ENCODE measurements at places on chromosomes 3 and 15.
A peak's percentile ranks its signal among the peaks of the same experiment; 100 is the strongest.

- DNase-seq: no peak
These were observed 41.2 kb downstream of the CCDC12 start for GRCh38 chr3:46935168-46935858.

DNA sequence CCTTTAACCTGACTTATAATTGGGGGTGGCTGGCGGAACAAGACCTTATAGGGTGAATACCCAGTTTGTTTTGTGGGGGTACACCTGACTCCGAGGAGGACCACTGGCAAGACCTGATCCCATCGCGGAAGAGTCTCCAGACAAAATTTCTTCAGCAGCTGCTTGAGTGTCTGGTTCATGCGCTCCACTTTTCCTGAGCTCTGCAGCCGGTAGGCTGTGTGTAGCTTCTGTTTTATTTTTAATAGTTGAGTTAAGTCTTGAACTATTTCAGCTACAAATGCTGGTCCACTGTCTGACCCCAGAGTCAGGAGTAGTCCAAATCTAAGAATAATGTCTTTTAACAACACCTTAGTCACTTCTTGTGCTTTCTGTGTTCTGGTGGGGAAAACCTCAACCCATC lies 21.2 kb upstream of the NOX5 start:
- DNase-seq: no peak

- DNase-seq: no peak
These were observed 153.5 kb downstream of the UACA start for GRCh38 chr15:70609889-70610288.

GRCh38 chr3:169813757-169814517 lies 1.2 kb upstream of the LRRC34 start:
- DNase-seq: peak; percentile 68

DNA sequence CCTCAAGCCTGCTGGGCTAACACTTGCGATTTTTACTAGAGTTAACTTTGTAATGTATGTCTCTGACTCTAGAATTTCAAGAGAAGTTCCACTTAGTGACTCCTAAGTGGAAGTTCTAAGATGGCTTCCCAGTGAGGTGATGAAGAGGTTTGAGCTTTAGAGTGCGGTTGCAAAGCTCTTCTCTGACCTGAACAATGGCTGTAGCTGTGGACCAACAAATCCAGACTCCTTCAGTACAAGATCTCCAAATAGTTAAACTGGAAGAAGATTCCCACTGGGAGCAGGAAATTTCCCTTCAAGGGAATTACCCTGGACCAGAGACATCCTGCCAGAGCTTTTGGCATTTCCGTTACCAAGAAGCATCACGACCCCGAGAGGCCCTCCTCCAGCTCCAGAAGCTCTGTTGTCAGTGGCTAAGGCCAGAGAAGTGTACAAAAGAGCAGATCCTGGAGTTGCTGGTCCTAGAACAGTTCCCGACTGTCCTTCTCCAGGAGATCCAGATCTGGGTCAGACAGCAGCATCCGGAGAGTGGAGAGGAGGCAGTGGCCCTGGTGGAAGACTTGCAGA lies 22.3 kb downstream of the WDR73 start:
- DNase-seq: no peak

DNA sequence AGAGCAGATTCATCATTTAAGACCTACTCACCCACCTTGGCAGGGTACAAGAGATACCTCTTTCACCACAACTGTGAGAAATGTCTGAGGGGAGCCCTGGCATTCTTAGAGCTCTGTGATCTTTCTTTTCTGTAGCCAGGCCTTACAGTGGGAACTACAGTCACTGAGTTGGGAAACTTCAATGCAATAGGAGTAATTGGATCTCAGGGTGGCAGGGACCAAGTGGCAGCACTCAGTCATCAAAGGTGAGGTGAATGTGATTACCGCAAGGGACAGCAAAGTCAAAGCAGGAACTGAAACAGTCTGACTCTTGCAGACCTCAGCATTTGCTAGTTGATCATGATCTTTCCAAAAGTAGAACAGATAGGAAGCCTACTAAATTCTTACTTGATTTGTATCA lies 7.2 kb upstream of the MCF2L2 start:
- DNase-seq: no peak

DNA sequence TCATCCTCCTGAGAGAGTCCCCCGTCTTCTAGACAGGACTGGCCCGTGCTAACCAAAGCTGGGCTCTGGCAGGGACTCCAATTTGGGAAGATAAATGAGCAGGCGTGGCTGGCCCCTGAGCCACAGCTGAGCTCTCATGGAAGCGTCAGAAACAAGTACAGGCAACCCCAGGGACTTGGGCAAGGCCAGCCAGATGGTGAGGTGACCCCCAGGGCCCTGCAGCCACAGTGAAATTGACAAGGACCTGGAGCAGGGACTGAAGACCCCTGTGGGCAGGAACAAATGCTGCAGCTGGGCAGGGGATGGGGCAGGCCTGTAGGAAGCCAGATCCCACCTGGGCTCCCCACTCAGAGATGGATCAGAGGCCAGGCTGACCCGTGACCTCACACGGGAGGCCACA lies 32.8 kb upstream of the CGNL1 start:
- no peak for DNase-seq

DNA sequence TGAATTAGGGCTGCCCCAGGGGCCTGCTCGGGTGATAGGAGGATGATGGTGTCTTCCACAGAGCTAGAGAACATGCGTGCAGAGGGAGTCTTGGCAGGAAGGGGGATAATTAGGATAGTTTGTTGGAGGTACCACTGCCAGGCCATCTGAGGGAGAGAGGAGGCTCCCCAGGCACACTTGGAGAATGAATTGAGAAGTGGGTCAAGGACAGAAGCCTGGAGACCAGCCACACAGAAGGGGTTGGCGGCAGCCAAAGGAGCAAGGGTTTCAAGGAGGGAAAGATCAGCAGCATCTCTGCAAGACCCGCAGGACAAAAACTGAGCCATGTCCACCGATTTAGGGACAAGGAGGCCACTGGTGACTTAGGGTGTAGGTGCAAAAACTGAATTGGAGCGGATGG lies 6.9 kb downstream of the SLC28A1 start:
- DNase-seq: no peak
